Astrocyte of the hippocampus (primary cell): ENCODE measurements at places on chromosomes 16 and 17.
A peak's percentile ranks its signal among the peaks of the same experiment; 100 is the strongest.

GRCh38 chr17:56913867-56914580, at the start of gene TRIM25:
TSS of gene TRIM25 (minus strand) at chr17:56914049. CDS start at chr17:56913988, 61 bp downstream.
- DNase-seq, result peak; percentile 98

DNA sequence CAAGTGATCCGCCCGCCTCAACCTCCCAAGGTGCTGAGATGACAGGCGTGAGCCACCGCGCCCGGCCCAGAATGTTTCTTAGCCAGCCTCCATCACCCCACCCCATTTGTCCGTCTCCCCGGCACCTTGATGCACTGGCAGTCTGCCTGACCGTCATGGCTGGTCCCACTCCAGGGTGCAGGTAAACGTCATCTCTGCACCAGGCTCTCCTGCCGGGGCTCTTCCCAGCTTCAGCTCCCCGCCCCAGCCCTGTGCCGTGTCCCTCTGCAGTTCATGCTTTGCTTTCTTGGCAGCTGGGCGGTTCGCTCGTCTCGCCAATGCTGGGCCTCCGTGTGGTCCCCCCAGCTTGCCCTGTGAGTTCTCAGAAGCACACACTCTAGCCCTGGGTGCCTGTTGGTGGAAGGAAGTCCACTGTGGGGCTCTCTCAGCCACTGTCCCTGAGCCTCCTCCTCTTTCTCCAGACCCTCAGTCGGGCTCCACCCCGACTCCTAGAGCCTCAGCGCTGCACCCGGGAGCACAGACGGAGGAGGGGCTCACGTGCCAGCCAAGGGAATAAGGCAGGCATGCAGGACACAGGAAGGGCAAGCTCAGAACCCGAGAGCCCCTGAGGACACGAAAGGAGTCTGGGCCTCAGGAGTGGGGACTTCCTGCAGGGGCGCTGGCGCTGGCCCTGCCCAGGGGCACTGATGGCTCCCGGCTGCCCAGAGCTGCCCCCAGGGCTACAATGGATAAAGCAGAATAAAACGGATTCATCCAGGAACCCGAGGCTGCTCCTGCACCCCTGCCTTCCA, 12.0 kb downstream of the HS3ST6 start:
- DNase-seq, result no peak

DNA sequence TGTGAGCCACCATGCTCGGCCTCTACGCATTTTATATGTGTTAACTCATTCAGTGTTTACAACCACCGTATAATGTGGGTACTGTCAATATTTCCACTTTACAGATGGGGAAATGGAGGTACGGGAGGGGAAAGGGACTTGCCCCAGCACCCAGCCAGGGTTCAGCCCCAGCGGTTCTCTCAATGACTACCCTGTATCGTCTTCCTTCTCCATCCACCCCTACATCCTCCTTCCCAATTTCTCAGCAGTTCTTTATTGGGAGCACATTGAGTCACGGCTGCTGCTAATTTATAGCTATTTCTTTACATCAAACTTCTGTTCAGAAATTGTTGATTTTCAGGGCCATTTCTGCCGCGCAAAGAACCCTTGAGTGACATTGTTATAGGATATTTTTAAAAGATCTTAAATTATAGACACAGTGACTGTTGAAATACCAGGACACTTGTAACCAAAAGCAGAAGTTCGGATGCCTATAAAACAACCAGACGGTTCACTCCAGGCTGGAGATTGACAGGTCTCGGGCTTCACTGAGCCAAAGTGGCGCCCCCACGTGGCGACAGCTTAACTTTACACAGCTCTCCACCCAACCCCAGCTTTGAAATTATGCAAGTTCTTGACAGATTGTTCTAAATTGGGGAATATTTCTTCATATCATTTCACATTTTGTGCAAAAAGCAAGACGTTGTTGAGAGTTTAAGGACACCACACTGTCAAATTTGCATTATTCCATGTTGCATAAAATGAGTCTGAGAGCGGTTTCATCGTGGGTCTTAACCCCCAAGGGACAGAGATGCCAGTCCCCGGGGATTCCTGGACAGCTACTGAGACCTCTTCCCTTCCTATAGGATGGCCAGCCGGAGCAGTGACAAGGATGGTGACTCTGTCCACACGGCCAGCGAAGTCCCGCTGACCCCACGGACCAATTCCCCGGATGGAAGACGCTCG, 11.8 kb downstream of the SYT17 start:
- DNase-seq, result peak; percentile 34

DNA sequence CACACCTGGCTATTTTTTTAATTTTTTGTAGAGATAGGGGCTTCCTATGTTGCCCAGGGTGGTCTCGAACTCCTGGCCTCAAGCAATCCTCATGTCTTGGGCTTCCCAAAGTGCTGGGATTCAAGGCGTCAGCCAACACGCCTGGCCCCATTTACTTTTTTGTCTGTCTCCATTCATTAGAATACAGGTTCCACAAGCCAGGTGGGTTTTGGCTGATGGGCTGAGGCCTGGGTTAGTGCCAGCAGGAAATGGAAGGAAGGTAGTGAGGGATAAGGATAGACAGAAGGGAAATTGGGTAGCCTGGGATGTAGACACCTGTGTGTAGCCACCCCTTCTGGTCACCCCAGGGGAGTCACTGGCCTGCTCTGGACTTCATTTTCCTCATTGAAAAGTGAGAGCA, 4.4 kb upstream of the IL27 start:
- no peak for DNase-seq

DNA sequence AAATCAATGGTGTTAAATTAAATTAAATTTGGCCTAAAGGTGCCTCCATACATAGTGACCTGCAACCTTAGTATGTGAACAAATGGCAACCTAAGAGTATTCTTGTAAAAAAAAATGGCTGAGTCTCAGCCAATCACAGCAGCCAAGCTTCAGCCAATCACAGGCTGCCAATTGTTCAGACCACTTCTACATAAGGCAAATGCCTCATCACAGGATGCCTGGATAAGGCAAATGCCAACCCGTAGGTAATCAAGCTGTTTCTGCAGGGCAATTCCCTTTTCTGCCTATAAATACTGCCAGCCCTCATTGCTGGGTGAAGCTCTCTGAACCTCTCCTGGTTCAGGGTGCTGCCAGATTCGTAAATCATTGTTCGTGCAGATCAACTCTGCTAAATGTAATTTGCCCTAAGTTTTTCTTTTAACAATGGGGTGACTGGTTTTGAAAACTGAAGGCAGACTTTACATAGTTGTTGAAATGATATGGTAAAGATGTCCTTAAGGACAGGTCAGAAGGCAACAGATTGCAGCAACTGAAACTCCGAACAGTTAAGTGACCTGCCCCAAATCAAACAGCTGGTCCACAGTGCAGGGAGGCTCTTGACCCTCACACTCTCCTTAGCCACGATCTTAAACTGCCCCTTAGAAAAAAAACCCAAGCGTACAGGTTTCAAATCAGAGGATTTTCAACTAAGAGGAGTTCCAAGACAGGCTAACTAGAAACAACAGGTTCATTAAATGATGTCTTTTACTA, 50.3 kb downstream of the N4BP1 start:
- DNase-seq, result no peak

DNA sequence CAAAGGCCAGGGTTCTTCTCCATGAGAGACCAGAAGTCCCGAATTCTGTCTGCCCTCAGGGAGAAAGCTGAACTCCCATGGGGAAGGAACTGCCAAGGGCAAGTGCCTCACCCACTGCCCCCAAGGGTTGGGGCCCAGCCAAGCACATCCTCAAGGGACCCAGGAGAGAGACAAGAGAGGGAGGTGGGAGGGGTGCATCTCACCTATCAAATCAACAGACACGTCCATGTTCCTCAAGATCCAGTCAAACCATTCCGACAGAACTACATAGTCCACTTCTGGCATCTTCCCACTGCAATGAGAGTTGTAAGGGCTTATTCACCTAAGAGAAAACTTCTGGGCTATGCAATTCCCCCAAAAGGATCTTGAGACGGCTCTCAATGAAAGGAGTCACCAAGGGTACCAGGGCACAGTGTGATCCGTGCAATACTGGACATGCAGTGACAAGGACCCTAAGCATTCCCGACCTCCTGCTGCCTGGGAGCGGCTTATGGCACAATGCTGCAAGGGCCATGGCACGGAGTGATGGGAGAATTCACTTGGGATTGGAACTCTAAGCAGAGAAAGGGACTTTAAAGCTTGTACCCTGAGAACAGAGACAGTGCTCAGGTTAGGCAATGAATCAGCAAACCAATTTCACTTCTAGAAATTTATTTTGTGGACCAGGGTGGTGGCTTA, 32.2 kb downstream of the TK2 start:
- DNase-seq, result no peak

DNA sequence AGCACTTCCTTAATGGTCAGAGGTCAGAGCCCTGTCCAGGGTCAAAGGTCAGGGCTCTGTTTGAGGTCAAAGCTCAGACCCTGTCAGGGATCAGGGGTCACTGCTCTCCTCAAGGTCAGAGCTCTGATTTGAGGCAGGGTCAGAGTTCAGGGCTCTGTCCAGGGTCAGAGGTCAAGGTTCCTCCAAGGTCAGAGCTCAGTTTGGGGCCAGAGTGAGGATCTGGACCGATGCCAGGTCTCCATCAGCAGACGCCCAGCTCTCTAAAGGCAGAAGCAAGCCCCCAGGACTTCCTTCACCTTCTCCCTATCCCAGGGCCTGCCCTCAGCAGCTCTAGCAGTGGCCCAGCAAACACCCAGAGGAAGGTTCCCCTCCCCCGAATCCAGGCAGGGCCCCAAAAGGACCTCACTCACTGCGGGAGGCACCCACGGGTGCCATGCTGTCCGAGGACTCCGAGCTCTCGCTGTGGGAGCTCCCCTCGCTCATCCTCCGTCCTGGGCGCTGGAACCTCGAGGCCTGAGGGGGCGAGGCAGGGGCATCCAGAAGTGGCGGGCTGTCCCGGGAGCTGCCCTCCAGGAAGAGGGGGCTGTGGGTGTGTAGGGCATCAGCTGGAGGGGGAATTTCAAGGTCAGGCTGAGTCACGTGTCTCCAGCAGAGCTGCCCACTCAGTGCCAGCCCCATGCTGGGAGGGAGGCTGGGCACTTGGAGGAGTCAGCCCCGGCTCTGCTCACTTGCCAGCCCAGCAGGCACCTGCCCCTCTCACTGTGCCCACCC, 26.7 kb downstream of the PIMREG start:
- peak; percentile 20 for DNase-seq

DNA sequence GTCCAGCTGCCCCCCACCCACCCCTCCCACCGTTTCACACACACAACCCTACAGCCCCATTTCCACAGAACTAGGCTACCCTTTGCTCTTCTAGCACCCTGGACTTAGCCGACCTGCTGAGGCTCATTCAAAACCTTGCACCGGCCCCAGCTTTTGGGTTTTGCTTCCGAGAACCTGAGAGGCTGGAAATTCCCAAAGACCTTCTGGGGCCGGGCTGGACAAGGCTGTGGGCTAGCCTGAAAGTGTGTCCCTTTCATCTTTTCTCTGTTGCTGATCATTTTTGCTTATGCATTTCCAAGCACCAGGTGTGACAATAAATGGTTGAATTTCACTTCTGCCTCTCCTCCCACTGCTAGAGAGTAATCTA, 139.0 kb downstream of the DNAH9 start:
- DNase-seq, result no peak

- no peak for DNase-seq
Observed at GRCh38 chr17:75460295-75460694, 3.9 kb downstream of the TMEM94 start.

DNA sequence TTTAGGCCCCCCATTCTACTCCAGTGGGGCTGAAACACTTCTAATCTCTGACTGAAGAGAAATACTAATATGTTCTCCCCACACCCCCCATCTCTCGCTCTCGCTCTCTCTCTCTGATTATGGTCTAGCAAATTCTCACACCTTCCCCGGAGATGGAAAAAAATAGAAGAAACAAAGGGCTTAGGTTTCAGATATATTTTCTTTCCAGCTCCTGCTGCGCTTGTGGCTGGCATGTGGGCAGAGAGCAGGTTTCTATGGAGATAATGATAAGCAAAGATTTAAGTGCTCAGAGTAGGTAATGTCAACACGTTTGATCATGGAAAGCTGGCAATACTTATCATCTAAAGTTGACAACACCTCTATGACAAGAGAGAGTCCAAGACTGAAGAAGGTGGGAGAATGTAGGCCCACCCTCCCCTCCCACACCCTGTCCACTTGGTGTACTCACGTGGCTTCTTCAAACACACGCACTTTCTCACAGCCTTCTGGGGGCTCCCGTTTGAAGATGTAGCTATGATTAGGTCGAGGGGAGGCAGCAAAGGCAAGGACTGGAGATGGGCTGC, 8.0 kb upstream of the SLC35B1 start:
- no peak for DNase-seq

GRCh38 chr17:66142428-66142827, 49.5 kb downstream of the CEP112 start:
- no peak for DNase-seq

DNA sequence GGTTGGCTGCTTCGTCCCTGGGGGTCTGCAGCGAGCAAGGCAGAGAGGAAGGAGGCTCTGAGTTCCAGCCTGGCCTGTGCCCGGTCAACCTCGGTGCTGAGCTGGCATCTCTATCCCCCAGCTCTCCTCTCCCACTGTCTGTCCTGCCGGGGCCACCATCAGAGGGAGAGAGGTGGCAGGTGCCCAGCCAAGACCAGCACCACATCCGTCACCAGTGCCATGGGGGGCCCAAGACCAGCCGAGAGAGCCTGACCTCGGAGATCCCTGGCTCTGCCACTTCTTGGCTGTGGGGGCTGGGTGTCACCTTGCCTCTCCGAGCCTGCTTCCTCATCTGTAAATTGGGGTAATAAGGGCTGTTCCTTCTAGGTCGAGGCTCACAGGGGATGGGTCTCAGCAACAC, 560 bp upstream of the P2RX1 start:
- no peak for DNase-seq

DNA sequence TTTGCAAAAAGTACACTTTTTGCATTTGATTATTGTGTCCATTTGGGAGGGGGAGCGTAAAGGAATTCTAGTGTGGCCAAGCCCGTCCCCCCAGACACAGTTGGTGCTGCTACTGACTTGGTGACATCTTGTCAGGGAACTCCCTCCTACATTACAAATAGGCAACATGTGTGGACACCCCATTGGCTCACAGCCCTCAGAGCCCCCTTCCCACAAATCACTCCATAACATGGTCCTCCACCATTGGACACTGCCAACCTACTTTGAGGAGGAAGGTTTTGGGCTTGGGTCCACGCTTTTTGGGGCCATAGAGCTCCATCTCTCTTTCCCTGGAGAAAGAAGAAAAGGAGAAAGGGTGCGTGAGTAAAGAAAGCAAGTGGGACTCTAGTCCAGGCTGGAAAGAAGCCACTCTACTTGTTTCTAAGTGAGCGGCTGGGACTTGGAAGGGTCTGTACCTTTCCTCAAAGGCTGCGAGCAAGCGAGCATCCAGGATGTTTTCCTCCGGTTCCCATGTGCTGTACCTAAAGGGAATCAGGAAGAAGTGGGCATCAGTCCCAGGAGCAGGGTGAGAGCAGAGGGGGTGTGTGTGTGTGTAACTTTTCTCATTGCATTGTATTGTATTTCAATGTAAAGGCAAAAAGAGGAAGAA, 958 bp downstream of the CBX8 start:
- DNase-seq, result no peak

DNA sequence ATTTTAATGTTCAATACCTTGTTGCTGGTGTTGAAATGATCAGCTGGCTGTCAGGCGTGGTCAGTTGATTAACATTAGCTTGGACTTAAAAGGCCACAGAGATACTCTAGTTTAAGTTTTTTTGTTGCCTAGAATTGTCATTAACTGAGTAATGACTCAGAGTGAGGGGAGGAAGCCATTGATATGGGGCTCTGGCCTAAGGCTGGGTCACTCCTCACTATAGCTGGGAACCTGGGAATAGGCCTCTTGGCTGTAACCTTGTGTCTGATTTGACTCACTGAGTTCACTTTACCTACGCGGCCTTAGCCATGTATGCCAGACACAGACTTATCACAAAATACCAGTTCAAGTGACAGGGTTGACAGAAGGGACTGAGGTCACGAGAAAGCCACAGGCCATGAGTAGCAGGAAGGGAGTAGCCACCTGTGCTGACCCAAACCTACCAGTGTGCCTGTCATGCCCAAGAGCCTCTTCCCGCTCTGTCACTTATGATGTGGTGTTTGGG, 37.9 kb upstream of the ADCY7 start:
- no peak for DNase-seq

- no peak for DNase-seq
Observed at GRCh38 chr16:9625122-9625521, 533.7 kb downstream of the HAPSTR1 start.
